ENCODE measurements at places on chromosomes 7 and 10.
A peak's percentile ranks its signal among the peaks of the same experiment; 100 is the strongest.

- no peak for DNase-seq
Measured at GRCh38 chr10:51487576-51487975, 211.8 kb downstream of the CSTF2T start.

DNA sequence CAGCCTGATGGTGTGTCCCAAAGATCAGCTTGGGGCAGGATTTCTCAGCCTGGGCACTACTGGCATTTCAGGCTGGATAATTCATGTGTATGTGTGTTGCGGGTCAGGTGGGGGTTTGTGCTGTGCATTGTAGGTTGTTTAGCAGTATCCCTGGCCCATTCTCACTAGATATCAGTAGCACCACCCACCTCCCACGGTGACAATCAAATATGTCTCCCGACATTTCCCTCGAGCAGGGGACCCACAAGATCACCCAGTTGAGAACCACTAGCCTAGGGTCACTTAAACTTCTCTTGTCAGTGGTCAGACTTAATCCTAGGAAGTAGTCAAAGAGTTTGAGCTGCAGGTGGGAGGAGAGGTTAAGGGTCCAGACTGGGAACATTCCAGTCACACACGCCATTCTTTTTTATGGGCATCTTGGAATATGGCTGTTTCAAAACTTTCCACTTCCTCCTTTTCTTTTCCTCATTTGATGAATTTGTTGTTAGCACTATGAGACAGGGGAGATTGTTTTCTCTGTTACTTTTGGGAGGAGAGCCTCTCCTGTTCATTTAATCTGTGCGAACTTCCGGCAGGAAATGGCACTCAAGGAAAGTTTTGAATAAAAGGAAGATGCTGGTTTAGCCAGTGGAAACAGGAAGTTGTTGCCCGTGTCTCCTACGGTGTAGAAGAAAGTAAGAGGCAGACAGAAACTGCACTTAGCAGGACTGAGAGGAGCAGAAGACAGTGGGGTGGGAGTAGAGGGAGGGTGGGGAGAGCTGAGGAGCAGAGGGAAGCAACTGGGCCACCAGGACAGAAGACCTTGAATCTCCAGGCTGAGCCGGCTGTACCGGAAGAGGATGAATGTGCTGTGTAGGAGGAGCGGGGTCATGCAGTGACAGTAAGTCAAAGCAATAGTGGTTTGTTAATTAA lies 17.6 kb upstream of the EXOC6 start:
- no peak for DNase-seq

DNA sequence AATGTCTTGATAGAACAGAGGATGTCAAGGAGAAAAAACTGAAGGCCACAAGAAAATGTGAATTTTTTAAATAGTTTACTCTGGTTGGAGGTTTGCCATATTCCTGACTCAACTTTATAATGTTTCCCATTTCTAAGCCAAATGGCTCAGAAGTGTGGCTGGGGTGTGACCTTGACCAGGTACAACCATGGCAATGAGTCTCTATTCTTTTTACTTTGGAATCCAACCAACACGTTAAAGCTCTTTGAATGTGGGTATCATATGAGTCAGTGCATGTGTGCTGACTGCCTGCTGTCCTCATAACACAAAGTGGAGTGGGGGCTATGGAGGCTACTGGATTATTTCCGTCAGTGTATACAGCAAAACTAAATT lies 33.5 kb upstream of the DLD start:
- DNase-seq, result peak; percentile 19

GRCh38 chr10:29276251-29276850 lies 12.5 kb upstream of the LYZL1 start:
- no peak for DNase-seq

- peak; percentile 20 for DNase-seq
Measured at GRCh38 chr7:158602905-158603772, 15.5 kb upstream of the PTPRN2 start.

DNA sequence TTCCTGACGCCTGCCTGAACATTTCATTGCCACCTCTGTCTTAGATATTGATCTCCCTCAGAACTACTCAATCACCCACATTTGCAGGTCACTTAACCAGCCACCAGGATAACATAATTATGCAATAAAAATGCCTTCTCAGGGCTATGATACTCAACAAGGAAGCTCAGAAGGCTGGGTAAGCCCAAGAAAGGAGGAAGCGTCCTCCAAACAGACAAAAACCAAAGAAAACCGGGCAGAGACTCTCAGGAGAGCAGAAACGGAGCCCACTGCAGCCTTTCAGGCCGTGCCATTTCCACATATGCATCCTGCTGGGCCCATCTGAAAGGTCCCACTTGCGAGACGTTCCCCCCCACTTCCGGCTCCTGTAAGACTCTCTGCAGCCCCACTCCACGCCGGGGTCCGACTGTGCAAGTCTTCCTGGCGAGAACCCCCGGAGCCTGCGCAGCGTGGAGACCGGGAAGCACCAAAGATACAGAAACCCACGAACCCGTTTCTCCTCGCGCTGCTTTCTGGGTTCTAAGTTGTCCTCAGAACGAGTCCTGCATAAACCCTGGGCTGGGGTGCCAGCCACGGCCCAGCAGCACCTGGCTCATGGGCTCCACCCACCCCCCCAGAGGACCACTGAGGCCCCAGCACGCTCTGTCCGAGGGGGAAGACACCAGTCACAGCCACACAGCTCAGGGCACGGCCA lies 83.7 kb downstream of the DIP2C start:
- no peak for DNase-seq

DNA sequence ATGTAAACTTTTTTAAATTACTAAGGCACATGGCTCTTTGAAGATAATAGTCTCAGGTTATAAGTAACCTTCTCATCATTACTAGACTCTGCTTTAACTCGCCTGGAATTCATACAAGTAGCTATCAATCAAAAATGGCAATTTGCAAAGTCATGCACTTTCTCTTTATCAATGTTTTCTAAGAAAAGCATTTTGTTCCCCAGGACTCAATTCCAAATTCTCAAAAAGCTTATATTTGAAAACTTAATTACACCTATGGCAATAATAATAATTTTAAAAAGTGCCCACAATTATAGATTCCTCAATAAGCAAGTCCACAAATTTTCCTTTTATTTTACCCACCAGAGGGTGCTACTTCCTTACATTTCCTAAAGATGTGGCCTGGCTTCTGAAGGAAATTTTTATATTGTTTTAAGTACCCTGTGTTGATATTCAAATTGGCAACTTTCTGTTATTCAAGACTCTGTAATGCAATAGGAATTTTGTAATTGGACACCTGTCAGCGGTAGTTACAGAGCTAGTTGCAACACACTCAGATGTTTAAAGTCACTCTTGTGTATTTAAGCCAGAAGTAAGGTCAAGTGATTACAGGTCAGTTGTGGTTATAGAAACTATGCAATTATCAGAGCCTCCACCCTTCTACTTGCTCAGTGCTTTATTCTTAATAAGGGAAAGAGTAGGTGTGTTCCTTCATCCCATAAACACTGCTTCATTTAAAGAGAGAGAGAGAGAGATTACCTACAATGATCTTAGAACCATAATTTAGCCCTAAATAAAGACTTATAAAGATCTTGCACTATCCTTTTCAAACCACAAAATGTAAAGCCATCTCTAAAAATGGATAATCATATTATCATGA lies 47.1 kb upstream of the HYAL4 start:
- DNase-seq, result peak; percentile 72

DNA sequence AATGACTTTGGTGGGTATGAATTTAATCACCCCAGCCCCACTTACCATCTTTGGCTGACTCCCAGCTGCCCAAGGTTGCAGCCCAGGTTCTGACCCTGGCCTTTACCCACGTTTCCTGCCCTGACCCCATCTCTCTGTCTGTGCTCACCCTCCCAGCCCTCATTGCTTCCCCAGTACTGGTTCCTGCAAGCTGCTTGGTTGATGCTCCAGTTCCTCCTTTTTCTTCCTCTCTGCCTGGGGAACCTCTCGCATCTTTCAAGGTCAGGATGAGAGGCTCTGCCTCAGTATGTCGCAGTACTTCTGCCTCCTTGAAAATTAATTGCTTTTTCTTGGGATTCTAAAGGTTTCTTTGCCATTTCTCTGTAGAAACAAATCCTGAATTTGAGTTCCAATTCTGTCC lies 263.8 kb upstream of the ZNF32 start:
- no peak for DNase-seq

DNA sequence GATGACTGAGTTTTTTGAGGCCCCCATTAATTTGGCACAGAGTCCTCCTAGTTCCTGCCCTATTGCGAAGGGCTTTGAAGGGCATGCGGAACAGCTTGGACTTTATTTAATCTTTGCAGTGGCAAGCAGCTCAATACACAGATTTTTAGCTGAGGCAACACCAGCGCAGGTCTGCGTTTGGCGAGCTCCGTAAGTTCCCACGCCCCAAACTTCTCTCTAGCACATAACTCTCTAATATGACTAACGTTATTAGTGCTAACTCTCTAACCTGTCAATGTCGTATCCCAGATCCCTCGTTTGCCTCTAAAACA lies 366 bp upstream of the TAF3 start:
- no peak for DNase-seq

- no peak for DNase-seq
Measured at GRCh38 chr7:44167920-44168319, 21.3 kb downstream of the GCK start.

- no peak for DNase-seq
Measured at GRCh38 chr10:131480066-131480465, 168.5 kb upstream of the TCERG1L start.

- no peak for DNase-seq
Measured at GRCh38 chr10:130804778-130805634, 506.5 kb downstream of the TCERG1L start.

DNA sequence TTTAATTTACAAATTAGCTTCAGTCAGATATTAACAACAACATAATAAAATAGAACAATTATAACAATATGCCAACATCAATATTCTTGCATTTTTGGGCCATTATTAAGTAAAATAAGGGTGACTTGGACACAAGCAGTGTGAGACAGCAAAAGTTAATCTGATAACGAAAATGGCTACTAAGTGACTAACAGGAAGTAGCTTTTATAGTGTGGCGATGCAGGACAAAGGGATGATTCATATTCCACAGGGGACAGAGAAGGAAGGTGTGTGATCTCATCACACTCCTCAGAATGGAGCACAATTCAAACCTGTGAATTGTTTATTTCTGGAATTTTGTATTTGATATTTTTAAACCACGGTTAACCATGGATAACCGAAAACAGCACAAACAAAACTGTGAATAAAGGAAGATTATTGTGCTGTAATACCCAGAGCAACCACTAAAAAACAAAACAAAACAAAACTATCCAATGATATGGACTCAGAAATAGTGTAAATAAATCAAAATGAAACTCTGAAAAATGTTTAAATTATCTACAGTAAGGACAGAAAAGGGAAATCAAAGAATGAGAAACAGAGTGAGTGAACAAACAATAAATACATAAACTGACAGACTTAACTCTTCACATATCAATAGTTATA lies 66.9 kb upstream of the TFEC start:
- peak; percentile 92 for DNase-seq

GRCh38 chr7:119175911-119176627 lies 951.6 kb downstream of the ANKRD7 start:
- peak; percentile 55 for DNase-seq

DNA sequence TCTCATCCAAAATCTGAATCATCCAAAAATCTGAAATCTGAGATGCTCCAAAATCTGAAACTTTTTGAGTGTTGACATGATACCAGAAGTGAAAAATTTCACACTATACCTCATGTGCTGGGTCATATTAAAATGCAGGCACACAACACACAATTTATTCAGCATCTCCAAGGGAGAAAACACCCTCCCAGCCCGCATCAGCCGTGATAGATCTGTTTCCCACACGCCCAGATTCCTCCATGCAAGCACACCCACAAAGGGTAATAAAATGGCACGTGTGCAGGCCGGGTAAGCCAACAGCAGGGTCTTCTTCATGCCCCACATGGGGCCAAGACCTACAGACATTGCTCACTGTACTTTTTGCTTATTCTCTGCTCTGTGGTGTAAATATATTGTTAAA lies 173.1 kb upstream of the FERD3L start:
- DNase-seq, result no peak

DNA sequence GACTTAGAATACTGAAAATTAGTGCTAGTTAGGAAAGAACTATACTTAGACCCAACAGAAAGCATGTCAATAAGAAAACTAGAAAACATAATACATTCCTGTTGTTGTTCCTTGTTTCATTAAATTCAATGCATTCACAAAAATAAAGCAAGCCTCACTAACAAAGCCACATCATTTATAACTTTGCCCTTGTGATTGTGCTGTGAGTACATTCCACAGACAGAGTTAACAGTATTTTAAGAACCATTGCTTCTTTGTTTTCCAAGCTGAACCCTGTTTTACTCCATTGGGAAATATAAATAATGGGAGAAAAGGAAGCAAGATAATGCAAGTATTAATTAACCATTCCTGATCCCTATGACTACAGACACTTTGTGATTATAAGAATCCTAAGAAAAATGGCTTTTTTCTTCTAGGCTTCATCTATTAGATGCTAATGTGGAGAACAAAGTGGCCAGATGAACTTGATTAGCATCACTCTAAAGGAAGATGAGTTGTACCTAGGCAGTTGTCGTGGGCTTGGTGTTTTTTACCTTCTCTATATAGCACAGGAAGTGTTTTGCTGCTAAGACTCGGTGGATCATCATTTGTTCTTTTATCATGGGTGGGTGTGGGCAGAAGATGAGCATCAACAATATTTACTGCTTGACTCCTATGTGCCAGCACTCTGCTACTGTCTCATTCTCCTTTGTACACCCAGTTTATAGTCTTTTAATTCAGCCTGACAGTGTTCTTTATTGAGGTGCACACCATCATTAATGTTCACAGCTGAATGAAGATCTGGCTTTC lies 34.2 kb upstream of the ZNRF2 start:
- no peak for DNase-seq
